ENCODE measurements at places on chromosomes 3 and 15.

GRCh38 chr3:134294302-134295280, 43.9 kb upstream of the RYK start:
- no peak for DNase-seq

GRCh38 chr15:82714016-82714415, 4.3 kb upstream of the AP3B2 start:
- no peak for DNase-seq

- DNase-seq = no peak
Observed at GRCh38 chr15:90642464-90643300, 74.5 kb upstream of the BLM start.

DNA sequence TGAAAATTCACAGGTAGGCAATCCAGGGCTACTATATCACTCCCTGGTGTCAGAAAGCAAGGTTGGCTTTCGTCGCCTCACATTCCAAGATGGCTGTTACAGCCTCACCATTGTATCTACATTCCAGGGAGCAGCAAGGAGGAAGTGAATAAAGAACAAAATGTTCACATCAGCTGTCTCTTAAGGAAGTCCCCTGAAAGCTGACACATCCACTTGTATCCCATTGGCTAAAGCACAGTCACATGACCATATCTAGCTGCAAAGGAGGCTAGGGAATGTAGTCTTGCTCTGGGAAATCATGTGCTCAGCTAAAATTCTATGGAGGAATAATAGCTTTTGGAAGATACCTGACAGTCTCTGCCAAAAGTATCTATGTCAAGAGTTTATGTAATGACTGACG, 12.8 kb upstream of the GATA2 start:
- DNase-seq = no peak

DNA sequence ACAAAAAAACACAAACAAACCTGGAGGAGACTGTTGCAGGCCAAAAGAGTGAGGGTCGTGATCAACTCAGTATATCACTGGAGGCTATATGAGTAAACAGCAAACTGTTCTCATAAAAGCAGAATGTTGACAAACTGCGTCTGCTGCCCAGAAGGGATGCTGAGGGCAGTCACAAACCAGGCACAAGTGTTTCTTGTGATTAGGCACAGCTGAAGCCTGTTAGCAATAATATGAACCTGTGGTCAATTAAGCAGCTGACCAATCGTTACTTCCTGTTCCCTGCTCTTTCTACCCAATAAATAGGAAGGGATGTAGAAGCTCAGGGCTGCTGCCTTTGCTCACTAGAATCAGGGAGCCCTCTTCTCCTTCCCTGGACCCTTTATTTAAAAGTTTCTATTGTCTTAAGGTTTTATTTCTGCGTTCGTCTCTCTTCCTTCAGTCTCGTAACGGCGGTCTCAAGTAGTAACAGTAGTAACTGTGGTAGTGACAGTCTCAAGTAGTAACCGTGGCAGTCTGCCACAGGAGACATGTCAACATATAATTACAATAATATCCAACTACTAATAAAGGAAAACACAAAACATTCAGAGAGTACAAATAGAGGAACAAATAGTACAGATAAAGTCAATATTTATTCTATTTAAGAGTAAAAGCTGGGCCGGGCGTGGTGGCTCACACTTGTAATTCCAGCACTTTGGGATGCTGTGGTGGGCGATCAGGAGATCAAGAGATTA, 698.4 kb upstream of the CCDC54 start:
- no peak for DNase-seq

- no peak for DNase-seq
Observed at GRCh38 chr3:38126121-38126892, 10.6 kb downstream of the ACAA1 start.

DNA sequence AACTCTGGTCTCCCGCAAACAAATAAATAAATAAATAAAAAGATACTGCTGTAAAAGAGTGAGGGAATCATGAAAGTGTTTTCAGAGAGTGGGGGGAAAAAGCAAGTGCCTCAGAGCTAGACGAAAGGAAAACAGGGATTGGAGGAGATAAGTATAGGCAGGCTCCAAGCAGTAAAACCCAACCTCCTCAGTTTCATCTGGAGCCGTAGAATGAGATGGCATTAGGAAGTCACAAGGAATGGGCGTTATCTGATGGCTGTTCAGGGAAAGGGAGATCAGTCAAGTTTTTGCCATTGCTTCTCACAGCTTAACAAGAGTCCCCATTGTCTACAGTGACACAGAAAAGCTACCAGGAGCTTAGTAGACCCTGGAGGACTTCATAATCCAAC, 451.5 kb upstream of the PPP2R3A start:
- DNase-seq = no peak

DNA sequence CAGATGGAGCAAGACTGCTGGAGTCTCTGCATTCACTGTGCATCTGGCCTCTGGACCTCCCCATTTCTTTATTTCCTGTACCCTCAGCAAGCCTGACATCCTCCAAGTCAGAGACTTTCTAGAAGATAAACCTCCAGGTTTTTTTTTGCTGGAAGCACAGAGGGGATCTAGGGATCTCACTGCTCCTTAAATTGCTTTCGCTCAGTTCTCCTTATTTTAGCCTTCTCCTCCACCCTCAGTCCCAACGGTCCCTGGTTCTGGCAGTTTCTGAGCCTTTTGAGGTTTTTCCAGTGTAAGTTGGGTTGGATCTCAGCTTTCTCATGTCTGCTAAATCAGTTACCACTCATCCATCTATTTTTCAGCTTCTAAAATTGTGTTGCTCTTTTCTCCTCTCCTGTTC, 22.7 kb upstream of the CHD2 start:
- no peak for DNase-seq

GRCh38 chr3:127370906-127371305, 83.1 kb upstream of the PRR20G start:
- no peak for DNase-seq

DNA sequence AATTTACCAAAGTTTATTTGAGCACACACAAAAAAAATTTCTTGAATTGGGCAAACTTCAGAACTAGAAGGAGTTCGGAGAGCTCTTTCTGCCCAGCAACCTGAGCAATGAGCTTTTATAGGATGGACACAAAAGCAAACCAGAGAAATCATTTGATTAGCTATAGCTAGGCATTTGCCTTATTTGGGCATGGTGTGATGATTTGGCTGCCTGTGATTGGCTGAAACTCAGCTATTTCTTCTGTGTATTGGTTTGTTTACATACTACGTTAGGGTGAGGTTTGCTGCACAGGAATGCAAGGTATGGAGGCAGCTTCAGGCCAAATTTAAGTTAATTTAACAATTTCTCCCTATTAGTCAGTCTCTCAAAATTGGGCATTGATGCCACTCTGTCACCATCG, 65.1 kb downstream of the NEK11 start:
- DNase-seq = no peak

GRCh38 chr3:58769065-58769464, 102.5 kb upstream of the FAM3D start:
- DNase-seq = no peak

DNA sequence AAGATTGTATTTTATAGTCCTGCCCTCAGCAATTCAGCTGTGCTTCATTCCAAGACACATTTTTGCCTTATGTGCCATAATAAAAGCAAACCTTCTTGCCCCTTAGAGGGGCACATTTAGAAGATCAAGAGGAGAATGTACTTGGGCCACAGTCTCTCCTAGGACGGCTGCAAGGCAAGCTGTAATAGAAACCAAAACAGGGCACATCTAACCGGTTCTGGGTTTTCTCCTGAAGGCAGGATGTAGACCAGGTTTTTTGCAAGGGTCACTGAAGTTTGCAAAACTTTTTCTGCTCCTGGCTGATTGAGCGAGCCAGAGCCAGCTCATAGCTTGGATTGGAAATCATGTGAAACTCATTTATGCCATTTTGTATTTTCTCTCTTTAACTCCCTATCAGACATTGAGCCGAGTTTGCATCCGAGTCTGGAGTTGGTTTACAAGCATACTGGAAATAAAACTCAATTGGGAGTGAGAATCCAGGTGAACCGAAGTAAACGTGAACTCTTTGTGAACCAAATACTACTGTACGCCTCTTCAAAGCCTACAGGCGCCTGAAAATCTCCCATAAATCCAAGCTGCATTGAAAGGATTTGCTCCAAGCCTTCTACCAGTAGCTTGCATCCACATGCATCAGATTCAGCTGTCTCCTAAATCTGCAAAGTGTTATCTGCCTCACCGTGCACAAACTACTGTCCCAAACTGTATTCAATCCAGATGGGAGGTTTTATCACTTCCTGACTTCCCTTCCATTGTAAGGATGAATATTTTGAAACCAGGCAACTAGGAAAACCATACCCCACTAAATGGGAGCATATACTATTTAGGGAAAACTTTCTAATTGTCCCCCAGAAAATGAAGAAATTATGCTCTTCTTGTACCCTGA, 60.9 kb upstream of the TSC22D2 start:
- no peak for DNase-seq

DNA sequence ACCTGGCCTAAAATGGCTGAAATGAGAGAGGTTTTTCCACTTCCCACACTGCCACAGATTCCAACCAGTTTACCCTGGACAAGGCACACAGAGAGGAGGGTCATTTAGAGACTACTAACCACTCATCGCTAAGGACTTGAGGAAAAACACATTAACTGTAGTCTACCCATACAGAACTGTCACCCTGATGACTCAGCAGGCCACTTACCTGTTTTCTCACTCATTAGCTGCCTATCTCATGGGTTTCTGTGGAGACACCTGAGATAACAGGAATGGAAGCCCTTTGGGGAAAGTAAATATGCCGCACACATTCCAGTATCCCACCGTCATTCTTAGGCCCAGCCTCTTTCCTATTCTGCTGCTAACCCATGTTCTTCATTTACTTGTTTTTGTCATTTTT, 50.0 kb downstream of the ABCC5 start:
- DNase-seq = no peak

DNA sequence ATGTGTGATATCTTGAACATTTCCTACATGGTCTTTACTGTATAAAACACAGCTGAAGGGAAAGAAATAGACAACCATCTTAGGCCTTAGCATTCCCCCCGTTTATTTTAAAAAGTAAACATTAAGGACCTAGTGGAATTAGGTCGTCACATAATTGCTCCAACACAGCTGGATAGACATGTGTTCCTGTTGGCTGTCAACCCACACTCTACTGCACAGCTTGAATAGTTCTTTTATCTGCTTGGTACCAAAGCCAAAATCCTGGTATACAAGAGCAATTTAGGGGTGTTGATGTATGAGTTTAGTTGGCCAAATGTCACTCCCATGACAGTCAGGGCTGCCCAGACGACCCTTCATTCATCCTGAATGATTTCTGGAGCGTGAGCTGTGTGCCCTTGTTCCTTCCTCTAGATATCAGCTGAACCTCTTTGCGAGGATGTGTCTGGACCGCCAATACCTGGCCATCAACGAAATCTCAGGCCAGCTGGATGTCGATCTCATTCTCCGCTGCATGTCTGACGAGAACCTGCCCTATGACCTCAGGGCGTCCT, 179.7 kb downstream of the ITPR1 start:
- no peak for DNase-seq

All from memory B cell (primary cell).